ENCODE measurements at places on chromosomes 4 and X. TPM values are rescaled to one million over a fixed set of nuclear protein-coding genes. Genes with fewer than 3 reads are reported as not detected.
A peak's percentile ranks its signal among the peaks of the same experiment; 100 is the strongest.

The SHOX gene
- total RNA-seq: not detected

The MAGEE2 gene
- total RNA-seq: 0.18 TPM

The GRIA2 gene
- not detected for total RNA-seq

The RASSF6 gene
- total RNA-seq: 7.6 TPM

The ADGRL3 gene
- total RNA-seq: 59.9 TPM

The KCNE5 gene
- total RNA-seq: 0.58 TPM

The RAB9A gene
- 38.4 TPM for total RNA-seq

The GALNTL6 gene
- total RNA-seq: 0.09 TPM

The F8A1 gene
- 58.0 TPM for total RNA-seq

The SSX2 gene
- total RNA-seq: not detected

DNA sequence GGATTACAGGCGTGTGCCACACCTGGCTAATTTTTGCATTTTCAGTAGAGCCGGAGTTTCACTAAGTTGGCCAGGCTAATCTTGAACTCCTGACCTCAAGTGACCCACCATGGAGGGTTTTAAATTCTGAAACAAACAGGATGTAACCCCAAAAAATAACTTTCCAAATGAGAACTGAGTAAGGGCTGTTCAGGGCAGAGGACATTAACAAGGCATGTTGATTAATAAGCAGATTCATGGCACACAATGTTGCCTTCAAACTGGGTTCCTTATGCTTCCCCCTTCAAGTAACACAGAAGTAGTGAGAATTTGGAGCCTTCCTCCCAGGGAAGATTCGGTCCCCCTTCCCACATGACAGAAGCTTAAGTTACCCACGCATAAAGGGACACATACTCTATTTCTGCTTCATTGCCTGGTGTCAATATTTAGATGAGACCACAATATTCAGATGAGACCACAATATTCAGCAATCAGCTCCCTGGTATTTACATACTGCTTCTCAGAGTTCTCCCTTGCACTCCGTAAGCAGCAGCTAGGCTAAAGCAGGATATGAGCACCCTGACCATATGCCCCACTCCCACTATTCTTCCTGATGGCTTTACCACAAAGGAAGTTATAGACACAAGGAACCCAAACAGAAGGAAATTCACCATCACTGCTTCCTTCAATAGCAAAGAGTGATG lies 21.4 kb downstream of the GRSF1 start:
- no peak for DNase-seq

- no peak for DNase-seq
These were observed 1148.8 kb downstream of the RAPGEF2 start for GRCh38 chr4:160251522-160252170.

DNA sequence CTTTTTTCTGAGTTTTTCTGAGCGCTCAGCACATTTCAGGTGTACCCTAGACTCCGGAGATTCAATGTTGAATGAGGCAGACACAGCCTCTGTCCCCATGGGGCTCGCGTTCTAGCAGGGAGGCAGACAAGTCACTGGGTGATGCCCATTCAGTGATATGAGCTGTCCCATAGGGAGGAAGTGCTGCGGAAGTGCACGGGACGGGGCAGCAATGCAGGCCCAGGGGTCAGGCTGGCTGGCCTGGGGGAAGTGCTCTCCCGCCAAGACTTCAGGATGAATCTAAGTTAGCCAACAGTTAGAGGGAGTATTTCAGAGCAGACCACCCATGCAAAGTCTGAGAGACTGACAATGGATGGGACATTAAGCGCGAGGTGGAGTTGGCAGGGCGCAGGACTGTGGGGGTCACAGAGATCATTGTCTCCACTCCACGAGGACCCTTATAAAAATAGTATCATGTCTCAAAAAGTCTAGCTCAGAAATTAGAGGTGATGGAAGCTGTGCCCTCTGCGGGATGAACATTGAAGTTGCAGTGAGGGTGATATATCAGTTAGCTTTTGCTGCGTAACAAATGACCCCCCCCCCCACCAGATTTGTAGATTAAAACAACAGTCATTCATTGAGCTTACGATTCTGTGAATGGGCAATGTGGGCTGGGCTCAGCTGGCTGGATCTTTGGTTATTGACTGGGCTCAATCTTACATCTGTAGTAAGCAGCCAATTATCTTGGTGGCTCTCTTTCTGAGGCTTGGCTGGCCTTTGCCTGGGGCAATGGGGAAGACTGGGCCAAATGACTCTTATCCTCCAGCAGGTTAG lies 16.4 kb downstream of the PSAPL1 start:
- no peak for DNase-seq

- DNase-seq: no peak
These were observed 2.1 kb upstream of the DHRSX start for GRCh38 chrX:2502668-2503519.

DNA sequence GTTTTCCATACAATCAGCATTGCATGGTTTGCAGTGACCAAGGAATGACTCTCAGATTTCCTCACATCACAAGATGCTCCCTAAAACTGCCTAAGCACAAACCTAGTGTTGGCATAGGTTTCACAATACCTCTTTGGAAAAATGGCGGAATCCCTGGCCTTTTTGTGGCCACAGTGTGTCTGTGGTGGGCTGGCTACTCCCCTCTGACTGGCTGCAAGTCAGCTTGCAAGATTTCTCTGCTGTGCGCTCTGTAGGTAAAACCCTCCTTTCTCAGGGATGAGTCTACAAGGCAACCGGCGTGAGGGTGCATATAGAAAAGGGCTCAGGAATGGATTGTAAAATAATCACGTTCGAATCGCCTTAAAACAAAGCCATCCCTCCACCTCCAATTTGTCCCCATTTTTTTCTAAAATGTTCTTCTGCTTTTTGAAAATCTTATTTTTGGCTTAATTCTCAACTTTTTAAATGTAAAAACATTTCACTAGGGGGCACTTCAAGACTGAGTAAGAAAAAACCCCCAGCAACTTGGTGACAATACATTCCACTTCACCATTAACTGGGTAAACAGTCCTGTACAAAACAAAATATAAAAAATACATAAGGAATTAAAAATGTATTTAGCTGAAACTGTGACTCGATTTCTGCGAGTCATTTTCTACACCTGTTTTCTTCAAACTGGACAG lies 235.6 kb downstream of the STIM2 start:
- DNase-seq: no peak

DNA sequence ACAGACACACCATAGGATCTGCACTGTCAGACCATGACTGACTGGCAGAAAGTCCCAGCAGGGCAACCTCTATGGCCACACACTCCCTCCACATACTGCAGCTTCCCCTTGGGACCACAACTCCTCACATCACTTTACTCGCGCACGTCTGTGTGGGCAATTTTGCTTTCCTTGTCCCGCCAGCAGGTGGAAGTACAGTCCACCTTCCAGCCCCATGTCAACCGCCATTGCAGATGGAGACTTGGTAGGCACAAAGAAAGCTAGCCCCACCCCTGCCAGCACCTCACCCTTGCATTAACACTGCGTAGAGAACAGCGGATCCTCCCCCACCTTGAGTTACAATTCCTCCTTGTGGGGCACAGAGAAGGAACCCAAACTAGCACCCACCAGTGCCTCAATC lies 74.4 kb upstream of the NAP1L2 start:
- DNase-seq: no peak

- DNase-seq: no peak
These were observed 45.2 kb downstream of the ANXA5 start for GRCh38 chr4:121651597-121651996.

- DNase-seq: peak; percentile 83
These were observed at the start of gene NHS for GRCh38 chrX:17374619-17375366. Gene NHS (plus strand): TSS chrX:17375200. CDS start chrX:17375758, 558 bp downstream.

DNA sequence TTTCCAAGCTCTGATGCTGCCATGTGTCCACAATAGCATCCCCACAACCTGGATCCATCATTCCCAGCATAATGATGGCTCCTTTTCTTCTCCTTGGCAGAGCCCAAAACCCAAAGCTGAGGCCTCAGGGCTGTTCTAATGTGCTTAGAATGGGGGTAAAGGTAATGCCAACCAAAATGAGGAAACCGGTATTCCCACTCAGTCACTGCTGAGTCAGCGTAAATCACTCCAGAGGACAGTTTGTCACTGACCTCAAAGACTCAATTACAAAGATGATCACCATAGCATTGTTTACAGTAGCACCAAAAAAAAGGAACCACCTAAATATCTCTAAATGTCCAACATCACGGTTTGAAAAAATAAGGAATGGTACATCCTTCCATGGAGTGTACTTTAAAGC lies 41.2 kb downstream of the OTOP1 start:
- DNase-seq: no peak

GRCh38 chr4:100162027-100162685 lies 28.1 kb downstream of the DDIT4L start:
- no peak for DNase-seq

GRCh38 chr4:125440814-125441213 lies 126.1 kb downstream of the FAT4 start:
- no peak for DNase-seq

- DNase-seq: no peak
These were observed 141.1 kb downstream of the MOSPD2 start for GRCh38 chrX:15014281-15014680.

- DNase-seq: no peak
These were observed at the start of gene RBM46 for GRCh38 chr4:154781126-154781982. Gene RBM46 (plus strand): TSS chr4:154781272. CDS start chr4:154796753, 15,481 bp downstream.

GRCh38 chr4:8403976-8404375 lies 36.5 kb downstream of the ACOX3 start:
- no peak for DNase-seq

- no peak for DNase-seq
These were observed 1028.9 kb upstream of the INTU start for GRCh38 chr4:126603825-126604224.

DNA sequence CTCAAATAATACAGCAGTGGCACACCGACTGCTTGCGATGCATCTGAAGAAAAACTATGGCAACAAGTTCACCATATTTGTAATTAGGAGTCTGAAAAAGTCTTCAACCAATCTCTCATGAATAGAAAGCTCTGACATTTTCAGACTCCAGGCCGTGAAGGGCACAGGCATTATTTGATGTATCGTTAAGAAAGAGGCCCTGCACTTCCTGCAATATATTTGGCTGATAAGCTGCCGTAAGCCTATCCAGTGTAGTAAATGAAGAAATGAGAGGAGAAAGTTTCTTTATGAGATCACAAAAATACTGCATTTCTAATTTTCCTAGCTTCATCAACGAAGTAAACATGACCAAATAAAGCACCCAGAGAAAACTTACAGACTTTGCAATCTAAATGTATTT lies 613.8 kb upstream of the TECRL start:
- DNase-seq: no peak

DNA sequence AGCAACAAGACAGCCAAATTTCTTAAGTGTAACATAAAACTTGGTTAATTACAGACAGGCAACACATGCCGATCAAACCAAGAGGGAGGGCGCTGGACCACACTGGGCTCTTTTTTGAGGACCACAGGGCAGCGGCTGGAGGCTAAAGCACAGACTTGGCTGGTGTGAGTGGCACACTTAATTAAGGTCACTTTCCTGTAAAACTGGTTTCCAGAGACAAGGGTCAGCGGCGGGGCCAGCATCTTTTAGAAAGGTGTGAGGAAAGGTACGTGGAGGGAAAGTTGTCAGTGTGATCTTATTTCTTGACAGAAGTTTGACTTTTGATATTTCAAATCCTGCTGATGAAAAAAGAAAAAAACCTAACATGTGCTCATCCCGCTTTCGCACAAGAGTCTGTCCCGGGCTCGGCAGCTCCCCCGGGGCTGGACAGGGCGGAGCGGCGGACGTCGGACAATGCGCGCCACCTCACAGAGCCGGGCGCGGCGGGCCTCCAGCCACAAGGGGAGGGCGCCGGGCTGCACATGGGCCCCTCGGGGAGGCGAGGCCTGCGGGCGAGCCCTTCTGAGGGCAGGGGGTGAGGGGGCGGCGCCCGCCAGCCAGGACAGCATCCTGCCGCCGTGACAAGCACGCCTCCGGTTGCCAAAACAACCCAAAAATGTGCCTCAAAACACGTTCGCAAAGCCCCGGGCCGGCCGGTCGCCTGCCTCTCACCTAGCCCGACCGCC lies 660 bp upstream of the HSPA4L start:
- peak; percentile 76 for DNase-seq

- no peak for DNase-seq
These were observed 1352.1 kb upstream of the DIAPH2 start for GRCh38 chrX:95332530-95332929.

- no peak for DNase-seq
These were observed 24.5 kb downstream of the DDIT4L start for GRCh38 chr4:100165809-100166208.

GRCh38 chr4:185033950-185034349 lies 15.7 kb downstream of the HELT start:
- no peak for DNase-seq

- peak; percentile 62 for DNase-seq
These were observed 67.7 kb downstream of the RHOH start for GRCh38 chr4:40264497-40264896.

GRCh38 chr4:86633854-86634253 lies 39.7 kb downstream of the PTPN13 start:
- peak; percentile 61 for DNase-seq

DNA sequence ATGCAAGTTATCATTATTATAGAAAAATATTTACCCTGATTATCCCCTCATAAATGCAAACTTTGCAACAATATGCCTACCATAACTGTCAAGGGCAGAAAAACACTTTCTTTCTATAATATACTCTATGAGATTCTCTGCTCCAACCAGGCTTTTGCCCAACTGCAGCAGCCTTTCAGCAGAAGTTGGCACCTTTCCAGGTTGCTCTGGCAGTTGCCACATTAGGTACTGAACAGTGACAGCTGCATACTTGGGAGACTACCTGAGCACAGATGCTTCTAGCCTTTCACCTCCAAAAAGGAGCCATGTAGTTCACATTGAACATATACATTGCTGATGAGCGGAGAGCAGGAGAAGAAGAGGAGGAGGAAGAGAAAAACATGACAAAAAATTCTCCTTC lies 69.5 kb upstream of the BRWD3 start:
- peak; percentile 33 for DNase-seq

- no peak for DNase-seq
These were observed 73.9 kb downstream of the LUZP4 start for GRCh38 chrX:115363372-115363771.

GRCh38 chr4:7622371-7622770 lies 187.6 kb upstream of the PSAPL1 start:
- DNase-seq: no peak

DNA sequence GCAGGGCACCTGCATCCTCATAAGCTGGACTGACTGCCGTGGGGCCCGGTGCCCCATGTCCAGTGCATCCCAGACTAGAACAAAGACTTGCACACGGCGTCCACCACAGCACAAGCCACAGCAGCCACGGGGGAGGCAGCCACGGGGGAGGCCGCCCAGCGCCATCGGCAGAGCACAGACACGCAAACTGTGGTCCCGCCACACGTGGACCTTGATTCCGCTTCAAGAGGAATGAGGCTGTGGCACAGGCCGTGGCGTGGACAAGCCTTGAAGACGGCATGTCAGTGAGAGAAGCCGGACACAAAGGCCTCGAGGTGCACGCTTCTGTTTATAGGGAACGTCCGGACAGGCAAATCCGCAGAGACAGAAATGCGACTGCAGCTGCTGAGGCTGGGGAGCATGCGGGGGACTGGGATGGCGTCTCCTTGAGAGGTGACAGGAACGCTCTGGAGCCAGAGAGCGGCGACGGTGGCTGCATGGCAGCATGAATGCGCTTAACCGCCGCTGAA lies 10.1 kb upstream of the CPLX1 start:
- no peak for DNase-seq

Measured in lung (tissue), 17 donors.